ENCODE measurements at places on chromosomes 6 and 20.

GRCh38 chr20:20665606-20666332 lies 46.7 kb downstream of the RALGAPA2 start:
- no peak for DNase-seq

DNA sequence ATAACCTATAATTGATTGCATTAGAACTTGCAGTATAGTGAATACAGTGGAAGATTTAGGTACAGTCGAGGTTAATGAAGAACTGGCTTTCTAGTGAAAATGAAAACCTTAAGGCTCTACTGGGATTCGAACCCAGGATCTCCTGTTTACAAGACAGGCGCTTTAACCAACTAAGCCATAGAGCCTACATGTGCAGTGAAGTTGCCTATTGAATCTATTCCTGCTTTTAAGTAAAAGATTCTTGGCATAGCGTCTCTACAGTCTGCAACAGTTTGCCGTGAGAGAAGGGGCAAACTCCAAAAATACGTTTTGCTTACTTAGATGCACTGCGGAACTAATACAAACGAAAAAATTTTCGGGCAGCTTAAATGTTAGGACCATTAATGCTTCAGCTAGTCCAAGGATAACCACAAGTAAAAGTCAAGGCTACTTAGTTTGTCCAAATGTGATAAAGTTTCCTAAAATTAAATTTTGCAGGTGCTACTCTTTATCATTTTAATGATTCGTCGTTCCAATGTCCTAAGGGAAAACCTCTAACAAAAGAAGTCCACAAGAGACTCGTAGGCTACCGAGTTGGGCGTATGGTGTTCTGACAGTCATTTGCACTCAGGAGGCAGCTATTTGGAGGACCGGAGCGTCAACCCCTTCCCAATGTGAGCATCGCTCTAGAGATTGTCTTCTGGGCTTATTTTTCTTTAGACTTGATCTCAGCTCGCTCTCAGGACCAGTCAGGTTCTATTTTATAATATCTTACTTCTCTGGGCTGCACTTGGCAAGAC lies 31.3 kb upstream of the ZSCAN23 start:
- DNase-seq, result peak; percentile 80

GRCh38 chr6:167296902-167297301 lies 5.8 kb downstream of the UNC93A start:
- DNase-seq, result no peak

DNA sequence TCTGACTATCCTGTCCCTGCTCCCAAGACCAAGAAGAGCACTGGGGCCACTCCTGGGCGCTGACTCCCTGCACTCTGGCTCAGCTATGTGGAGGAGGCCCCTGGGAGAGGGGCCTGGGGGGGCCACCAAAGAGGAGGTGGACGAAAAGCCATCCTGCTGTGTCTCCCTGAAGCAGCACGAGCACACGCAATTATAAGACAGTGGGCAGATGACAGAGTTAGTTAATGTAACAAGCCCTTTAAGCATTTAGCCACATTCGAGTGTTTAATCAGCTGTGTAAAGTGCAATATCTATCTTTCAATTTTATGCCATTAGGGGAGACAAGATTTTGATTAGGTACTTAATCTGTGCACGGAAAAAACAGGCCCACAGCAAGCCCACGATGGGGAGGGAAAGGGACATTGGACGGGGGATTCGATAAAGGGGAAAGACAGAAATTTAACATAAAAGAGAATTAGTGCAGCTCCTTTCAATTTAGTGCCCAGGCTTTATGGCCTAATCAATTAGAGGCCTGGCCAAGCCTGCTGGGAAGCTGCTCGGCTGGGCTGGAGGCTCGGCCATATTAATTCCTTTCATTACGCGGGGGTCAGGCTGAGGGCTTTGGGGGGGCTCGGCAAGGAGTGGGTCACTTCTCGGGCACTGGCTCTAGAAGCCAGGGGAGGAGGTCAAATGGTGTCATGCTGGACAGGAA lies 286.2 kb downstream of the DHX35 start:
- no peak for DNase-seq

DNA sequence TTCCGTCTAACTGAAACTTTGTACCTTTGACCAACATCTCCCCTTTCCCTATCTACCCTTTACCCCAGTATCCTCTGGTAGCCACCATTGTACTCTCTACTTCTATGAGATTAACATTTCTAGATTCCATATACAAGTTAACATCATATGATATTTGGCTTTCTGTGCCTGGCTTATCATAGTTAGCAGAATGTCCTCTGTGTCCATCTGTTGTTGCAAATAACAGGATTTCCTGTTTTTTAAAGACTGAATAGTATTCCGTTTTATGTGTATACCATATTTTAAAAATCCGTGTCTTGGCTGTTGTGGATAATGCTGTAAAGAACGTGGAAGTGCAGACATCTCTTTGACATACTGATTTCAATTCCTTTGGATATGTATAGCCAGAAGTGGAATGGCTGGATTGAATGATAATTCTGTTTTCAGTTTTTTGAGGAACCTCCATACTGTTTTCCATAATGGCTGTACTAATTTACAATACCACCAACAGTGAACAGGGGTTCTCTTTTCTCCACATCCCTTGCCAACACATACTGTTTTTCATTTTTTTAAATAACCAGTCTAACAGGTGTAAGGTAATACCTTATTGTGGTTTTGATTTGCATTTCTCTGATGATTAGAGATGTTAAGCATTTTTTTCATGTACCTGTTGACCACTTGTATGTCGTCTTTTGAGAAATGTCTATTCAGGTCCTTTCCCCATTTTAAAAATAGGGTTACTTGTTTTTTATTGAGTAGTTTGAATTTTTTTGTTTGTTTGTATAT lies 53.8 kb downstream of the CDC5L start:
- no peak for DNase-seq

DNA sequence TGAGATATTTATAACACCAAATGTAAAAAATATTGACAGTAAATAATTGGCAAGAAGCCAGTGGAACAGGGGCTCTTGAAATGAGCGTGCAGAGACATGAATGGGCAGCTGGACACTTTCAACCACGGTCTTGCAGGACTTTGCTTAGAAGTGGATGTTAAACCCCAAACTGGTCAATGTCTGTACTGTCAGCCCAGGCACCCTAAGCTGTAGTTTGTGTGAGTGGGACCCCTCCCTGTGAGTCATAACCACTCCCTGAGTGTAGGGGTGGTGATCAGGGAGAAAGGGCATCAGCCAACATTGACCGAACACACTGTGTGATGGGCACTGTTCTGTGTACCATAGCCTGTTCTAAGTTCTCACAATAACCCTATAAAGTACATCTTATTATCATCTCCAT lies 108.6 kb downstream of the FIG4 start:
- DNase-seq, result no peak

DNA sequence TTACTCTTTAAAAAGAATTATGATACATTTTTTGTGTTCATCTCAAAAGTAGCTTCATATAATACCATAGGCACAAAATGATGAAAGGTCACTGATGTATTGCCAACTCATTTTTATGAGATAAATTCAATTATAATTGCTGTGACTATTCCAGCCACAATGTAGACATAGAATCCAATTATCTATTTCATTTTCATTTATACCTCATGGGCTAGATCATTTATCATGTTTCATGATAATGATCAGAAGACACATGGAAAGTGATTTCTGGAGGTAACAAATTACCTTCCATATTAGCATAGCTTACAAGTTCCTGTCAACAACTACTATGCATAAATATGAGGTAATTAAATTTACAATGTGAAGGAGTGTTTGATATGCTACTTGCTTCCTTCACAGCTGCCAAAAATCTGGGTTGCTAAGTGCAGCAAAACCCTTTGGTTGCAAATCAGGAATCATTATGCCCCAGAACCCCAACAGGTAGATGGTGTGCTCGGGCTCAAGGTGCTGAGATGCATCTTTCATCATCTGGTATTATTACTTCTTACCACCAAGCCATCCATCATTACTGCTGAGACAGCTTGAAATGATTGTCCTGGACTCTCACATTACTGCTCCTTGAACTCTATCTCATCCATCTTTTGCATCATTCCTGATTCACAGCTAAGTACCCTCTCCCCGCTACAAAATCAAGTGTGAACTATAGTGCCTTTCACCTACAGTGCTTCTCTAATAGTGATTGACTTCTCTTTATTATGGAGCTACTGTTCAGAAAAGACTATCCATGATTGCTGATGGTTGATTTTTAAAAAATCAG lies 306.0 kb upstream of the THEMIS start:
- no peak for DNase-seq

GRCh38 chr6:160065200-160065599 lies 56.4 kb upstream of the SLC22A1 start:
- DNase-seq, result no peak

GRCh38 chr20:17691758-17692157 lies 8.0 kb upstream of the BANF2 start:
- DNase-seq, result no peak

- no peak for DNase-seq
These were observed 24.4 kb downstream of the TBC1D32 start for GRCh38 chr6:121309768-121310469.

GRCh38 chr20:46089167-46089416 lies 670 bp downstream of the NCOA5 start:
- no peak for DNase-seq

DNA sequence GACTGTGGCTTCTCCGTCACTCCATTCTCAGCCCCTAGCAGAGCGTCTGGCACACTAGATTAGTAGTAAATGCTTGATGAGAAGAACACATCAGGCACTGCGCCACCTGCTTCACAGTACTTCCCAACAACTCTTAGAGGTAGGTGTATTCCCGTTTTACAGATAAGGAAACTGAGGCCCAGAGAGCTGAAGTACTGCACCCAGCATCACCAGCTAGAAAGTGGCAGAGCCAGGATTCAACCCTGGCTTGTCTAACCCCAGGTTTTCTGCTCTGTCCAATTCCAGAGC lies 3.5 kb downstream of the PRND start:
- no peak for DNase-seq

GRCh38 chr6:98203170-98203806 lies 631.1 kb upstream of the POU3F2 start:
- no peak for DNase-seq

- DNase-seq, result peak; percentile 66
These were observed 238.5 kb downstream of the HDGFL1 start for GRCh38 chr6:22807818-22808217.

GRCh38 chr20:8390037-8390433 lies 258.0 kb downstream of the PLCB1 start:
- DNase-seq, result peak; percentile 11

GRCh38 chr20:24350923-24351368 lies 118.5 kb upstream of the SYNDIG1 start:
- DNase-seq, result no peak

GRCh38 chr6:99543968-99544367 lies 24.5 kb downstream of the CCNC start:
- DNase-seq, result no peak

DNA sequence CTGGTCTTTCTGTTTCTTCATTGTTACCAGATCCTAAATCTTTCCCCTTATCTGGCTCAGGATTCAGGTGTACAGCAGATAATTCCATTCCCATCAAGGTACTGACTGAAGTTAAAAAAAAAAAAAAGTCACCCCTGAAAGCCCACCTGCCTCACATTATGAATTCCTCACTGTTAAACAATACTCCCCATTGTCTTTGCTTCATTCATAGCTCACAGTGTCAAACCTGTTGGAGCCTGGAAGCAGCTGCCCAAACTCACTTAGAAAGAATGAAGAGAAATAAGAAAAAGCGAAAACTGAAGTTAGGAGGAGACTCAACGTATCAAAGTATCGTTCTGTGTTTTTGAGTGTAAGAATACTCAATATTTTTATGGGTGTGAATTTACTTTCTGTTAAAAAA lies 1.8 kb upstream of the DCBLD1 start:
- no peak for DNase-seq

DNA sequence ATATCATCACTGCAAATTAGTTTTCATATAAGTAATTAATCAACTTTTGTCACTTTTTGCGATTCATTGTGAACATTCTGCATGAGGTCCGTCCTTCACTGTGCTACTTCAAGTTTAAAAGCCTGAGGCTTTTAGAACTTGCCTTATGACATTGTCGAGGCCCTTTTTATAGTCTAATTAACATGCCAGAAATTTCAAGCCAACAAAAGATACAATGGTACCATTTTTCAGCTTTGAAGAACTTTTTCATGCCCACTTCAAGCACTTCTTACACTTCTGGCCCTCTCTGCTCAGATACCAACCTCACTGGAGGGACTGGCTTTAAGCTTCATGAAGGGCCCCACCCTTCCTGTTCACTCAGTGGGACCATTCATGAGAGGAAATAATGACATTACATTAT lies 323.1 kb downstream of the TPBG start:
- DNase-seq, result no peak

- DNase-seq, result no peak
These were observed 855 bp upstream of the WFDC5 start for GRCh38 chr20:45115829-45116228.

GRCh38 chr6:100664274-100665040 lies 199.7 kb upstream of the SIM1 start:
- peak; percentile 40 for DNase-seq

DNA sequence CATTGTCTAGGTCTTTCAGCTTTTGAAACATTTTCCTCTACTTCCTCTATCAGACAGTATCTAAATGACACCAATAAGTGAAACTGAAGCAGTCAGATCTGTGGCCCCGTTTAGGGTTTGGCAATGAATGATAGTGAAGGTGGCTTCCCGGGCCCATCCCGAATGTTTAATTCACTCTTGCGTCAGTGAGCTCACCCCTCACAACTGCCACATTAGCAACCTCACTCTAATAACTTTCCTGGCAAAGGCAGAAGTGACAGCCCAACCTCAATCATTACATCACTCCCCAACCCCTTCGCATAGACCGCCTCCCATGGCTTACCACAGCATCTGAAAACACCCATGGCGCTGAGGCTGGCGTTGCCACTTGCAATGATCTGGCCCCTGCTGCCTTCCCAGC lies 92.4 kb upstream of the CD83 start:
- DNase-seq, result no peak

DNA sequence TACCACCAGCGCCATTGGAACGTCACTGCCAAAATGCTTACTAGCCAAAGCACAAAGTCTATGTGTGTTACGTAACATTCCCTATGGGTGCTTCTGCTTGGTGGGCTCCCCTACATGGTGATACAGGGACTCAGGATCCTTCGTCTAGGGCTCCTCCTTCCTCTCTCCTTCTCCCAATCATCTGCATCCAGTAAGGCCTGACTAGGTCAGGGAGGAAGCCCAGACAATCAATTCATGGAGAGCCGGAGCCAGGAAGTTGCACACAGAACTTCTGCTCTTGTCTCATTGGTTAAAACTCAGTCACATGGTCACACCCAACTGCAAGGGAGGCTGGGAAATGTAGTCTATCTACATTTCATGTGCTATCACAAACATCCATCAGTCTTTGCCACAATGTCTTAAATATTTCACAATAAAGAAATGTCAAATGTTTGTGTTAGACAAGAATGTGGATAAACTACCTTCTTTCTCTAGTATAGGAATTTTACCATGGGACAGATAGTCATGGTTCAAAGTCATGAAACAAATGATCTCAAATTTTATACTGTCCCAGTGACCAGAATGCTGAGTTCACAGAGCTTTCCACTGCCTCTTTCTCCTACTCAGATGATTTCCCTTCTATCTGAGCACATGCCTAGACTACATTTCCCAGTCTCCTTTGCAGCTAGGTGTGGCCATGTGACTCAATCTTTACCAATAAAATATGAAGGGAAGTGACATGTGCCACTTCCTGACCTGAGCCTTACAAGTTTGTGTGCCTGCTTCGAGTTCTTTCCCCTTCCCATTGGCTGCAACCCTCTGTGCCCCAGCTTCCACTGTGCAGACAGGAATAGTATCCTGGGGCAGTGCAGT lies 9.3 kb upstream of the KCNK15 start:
- DNase-seq, result peak; percentile 94
